ENCODE measurements at places on chromosomes 6 and 20.

DNA sequence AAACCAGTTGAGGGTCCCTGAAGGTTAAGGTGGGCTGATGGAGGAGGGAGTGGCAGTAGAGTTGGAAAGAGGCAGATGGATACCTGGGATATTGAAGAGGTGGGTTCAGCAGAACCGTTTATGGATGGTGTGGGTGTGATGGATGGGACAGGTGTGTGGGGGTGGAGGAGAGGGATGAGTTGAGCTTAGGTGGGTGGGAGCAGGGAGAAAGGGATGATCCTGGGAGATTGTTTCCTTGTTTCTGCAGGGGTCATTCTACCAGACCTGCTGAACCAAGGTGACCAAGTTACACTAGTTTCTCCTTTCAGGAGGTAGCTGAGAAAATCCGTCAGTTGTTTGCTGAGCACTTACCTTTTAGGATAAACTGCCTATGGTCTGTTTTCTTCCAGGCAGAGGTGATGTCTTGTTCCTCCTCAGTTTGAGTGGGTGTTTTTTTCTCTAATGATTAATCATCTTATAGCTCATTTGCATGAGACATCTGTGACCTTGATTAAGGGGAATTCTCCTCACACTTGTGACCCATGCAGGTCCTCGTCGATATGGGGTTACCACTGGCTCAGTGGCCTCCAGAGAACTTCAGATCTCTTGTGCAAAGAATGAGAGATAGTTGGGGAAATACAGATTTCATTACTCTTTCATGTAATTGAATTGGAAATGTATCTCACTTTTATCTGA, 53.0 kb downstream of the FARS2 start:
- DNase-seq: no peak

DNA sequence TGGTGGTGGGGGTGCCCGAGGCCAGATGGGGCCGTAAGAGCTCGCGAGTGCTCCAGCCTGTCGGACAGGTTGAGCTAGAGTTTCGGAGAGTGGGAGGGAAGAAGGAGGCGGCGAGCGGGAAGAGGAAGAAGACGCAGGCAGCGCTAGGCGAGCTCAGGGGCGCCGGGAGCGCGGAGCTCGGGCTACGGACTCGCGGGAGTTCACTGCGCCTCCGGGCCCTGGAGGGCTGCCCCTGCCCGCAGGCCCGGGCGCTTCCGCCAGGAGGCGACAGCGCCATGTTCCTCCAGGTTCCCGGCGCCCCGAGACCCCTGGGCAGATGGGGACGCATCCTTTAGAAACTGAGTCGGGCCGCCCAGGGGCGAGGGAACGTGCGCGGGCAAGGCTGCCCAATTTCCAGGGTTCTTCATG, 984 bp downstream of the TFAP2C start:
- peak; percentile 17 for DNase-seq

DNA sequence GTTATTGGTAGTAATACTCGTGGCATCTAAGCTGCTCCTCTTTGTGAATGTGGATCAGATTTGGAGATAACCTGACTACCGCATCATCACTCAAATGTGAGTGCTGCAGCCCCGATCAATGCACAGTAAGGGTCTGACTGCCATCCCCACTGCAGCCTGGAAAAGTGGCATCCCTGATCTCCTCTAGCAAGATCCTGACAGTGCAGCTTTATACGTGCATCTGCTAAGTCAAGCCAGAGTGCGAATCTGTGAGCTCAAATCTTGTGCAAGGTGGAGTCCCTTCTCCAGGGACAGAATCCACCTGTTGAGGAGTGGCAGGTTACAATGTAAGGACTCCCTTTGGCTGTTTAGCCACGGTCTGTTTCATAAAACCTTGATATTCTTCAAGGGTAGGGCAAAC, 215.0 kb upstream of the EXOC2 start:
- no peak for DNase-seq

DNA sequence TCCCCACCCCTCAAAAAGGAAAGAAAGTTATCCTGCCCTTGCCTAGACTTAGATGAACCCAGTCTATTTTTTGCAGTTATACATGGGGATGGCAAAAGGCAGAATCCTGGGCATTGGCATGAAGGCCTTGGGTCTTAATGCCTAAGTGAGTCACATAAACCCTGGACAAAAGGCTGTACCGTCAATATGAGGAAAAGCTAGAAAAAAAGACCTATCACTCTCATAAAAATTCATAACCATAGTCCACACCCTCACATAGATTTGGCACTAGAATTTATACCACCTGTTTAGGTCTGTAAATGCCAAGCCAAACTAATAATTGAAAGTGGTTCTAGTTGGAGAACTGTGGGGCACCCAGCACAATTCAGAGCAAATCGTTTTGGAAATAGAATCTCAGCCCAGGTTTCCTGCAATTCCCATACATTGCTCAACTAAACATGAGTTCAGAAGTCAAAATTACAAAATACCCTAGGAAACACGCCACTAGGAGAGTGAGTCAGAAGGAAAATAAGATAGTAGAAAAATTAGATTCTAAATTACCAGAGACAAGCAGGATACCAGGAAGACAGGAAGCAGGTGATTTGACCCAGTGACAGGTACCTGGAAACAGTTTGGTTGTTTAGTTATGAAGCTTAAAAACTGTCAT, 70.4 kb upstream of the FUCA2 start:
- DNase-seq: no peak

- no peak for DNase-seq
These were observed 53.9 kb downstream of the DHX35 start for GRCh38 chr20:39016041-39016440.

GRCh38 chr6:28543651-28544610, 18.2 kb downstream of the GPX5 start:
- DNase-seq: peak; percentile 6

DNA sequence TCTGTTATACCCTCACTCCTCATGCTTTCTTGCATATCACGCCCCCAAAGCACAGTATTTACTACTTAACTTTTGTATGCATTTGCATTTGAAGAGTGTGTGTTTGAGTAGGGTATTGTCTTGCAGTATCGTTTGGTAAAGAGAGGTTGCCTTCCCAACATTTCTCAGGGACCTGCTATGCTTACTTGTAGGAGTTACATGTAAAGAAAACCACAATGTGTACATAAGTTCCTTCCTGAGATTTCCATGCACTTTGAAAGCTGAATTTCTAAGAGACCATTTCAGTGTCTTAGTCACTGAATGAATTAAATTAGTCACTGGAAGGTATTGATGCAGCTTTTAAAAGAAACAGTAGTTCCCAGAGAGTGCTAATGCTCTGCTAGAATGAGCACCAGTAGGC, 159.3 kb upstream of the LAMA2 start:
- DNase-seq: peak; percentile 0

GRCh38 chr20:7722564-7722963, 217.7 kb downstream of the HAO1 start:
- DNase-seq: no peak

- DNase-seq: no peak
These were observed 67.3 kb downstream of the STK35 start for GRCh38 chr20:2168946-2169345.

GRCh38 chr6:125205931-125206330, 52.4 kb downstream of the TPD52L1 start:
- no peak for DNase-seq

DNA sequence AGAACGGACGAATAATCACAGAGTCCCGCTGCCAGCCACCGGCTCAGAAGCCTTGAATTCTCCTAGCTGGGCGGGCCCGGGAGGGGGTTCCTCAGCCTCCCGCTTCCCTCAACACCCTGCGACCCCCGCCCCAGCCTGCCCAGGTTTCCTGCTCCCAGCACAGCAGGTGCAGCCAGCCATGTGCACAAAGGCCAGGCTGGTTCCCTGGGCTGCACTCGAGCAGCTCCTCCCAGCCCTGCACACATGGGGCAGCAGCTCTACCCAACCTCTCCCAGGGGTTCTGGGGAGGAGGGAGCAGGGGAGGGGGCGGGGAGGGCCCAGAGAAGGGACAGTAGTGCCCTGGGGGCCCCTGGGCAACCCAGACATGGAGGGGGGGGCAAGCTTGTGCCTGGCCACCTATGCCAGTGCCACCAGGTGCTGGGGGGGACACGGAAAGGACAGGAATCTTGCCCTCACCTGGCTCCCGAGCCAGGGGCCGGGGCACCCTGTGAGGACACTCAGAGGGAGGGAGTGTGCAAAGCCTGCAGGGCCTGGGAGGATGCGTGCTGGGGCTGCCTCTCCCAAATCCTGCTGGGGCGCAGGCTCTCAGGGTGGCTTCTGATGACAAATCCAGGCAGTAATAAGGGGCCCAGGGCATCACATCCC, 1.2 kb upstream of the NTSR1 start:
- DNase-seq: no peak

GRCh38 chr6:52435345-52435744, 15.2 kb downstream of the EFHC1 start:
- DNase-seq: no peak

- no peak for DNase-seq
These were observed 71.2 kb downstream of the PDE7B start for GRCh38 chr6:135922746-135923145.

DNA sequence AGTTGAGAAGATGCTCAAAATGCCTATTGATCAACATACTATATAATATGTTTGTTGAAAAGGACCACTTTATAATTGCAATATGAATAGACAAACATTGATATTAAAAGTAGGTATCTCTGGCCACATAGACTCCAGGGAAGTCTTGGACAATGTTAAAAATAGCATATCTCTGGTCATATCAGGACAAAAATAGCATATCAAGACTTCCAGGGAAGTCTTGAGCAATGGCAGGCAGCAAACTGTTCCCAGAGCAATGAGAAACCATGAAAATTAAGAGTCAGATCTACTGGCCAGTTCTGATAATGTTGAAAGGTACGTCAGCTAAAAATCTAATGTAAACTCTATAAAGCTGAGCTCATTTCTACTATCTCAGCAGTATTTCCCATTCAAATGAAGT, 1130.3 kb upstream of the CITED2 start:
- DNase-seq: no peak

- no peak for DNase-seq
These were observed 18.0 kb upstream of the SYNDIG1 start for GRCh38 chr20:24451428-24451827.

GRCh38 chr6:81816380-81816779, 63.9 kb upstream of the TENT5A start:
- no peak for DNase-seq

DNA sequence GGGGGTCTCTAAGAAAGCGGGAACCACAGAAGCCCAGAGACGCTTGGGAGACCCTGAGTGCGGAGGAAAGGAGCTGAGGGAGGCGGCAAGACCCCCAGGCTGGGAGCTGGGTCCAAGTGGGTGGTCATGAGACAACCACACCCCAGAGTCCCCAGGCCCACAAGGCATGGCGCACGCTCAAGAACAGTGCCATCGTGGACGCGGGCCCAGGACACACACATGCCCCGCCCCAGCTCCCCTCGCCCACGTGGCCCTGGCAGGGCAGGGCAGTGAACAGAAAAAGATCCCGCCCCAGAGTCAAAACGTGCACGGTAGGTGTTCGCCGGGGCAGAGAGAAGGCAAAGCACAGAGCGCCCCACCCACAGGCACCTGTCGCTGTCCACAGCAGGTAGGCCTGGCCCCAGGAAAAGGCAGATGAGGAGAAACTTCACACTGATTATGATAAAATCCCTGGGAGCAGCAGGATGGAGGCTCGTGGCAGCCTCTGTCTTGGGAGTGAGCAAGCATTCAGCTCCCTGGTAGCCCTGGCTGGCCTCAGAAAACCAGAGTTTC, 50.0 kb downstream of the BPIFB1 start:
- DNase-seq: no peak

- DNase-seq: no peak
These were observed 106.5 kb downstream of the TCP11 start for GRCh38 chr6:35034411-35035191.

DNA sequence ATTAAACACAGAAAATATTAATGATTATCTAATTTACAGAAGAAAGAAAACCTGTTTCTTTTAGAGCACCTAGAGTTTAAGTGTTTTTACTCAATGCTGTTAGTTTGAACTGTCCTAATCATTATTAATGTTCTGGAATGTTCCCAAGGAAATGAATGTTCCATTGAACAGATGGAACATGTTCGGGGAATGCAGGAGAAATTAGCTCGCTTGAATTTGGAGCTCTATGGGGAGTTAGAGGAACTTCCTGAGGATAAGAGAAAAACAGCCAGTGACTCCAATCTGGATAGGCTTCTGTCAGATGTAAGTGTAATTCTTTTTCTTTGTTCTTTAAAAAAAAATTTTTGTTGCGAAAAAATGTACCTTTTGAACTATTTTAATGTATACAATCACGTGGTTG, 10.8 kb upstream of the ECT2L start:
- no peak for DNase-seq

GRCh38 chr6:25998379-25998778, 35.8 kb downstream of the TRIM38 start:
- no peak for DNase-seq
